CD8-positive, alpha-beta memory T cell (primary cell): ENCODE measurements at places on chromosomes 12 and 14. TPM values are rescaled to one million over a fixed set of nuclear protein-coding genes. Genes with fewer than 3 reads are reported as not detected.
A peak's percentile ranks its signal among the peaks of the same experiment; 100 is the strongest.

- no peak overlapping the region for H3K27ac ChIP-seq
- peaks cover 6% of the 10 kb centered on the region for H3K27me3 ChIP-seq
Observed at GRCh38 chr14:23361320-23361719, 3.7 kb downstream of the EFS start.

DNA sequence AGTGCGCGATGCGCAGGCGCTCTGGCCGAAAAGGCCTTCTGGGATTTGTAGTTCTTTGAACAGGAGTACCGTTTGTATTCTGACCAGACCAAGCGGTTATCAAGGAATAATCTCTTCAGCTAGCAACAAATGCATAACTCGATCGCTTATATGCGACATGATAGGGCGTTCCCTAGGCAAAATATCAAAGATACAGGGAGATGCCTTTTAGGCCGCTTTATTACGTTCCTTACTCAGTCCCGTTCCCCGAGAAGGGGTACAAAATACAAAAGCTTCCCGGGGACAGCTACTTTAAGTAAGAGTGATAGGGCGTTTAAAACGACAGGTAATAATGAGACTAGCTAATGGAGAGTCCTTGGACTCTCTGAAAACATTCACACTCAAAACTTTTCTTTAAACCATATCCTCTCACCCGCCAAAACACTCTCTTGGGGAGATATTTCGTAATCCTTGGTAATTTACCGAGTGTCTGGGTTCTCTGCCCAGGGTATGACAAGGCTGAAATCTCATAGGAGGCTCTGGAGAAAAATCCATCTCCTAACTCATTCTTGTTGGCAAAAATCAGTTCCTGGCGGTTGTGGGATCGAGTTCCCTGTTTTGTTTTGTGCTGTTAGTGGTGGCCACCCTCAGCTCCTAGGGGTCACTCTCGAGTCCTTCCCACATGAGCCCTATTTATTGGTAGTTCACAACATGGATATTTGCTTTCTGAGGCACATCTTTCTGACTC lies 412 bp upstream of the SNW1 start:
- H3K27me3 ChIP-seq: no peaks in the 10 kb centered on the region
- H3K27ac ChIP-seq: peak overlapping the region; percentile 99
- peaks cover 38% of the 10 kb centered on the region for H3K4me1 ChIP-seq
- DNase-seq: no peak
- H3K36me3 ChIP-seq: no peaks in the 10 kb centered on the region

- no peak overlapping the region for H3K27ac ChIP-seq
- H3K27me3 ChIP-seq: no peaks in the 10 kb centered on the region
- no peak overlapping the region for H3K4me3 ChIP-seq
- peaks cover 15% of the 10 kb centered on the region for H3K4me1 ChIP-seq
Observed at GRCh38 chr12:51888316-51889215, 663 bp downstream of the ANKRD33 start.

DNA sequence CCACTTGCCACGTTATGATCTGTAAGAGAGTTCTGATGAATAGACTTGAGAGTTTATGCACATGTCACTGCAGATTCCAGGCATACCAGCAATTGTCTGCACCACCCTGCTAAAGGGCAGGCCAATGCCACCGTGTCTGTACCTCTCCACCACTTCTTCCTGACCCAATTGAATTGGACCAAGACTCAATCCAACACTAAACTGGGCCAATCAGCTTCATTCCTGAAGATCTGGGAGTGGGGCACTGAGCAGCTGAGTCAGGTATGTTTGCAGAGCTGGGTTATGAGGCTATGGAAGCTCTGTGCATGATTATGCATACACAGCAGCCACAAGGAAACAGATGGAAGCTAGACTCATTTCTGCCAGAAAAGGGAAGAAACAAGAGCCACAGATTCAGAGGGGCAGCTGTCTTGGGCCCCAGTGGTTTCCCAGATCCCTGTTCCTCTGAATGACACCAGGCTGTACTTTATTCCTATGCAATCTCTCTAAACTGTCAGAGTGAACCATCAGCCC lies 28.0 kb downstream of the DAO start:
- no peaks in the 10 kb centered on the region for H3K36me3 ChIP-seq
- H3K4me1 ChIP-seq: no peaks in the 10 kb centered on the region
- DNase-seq: no peak

DNA sequence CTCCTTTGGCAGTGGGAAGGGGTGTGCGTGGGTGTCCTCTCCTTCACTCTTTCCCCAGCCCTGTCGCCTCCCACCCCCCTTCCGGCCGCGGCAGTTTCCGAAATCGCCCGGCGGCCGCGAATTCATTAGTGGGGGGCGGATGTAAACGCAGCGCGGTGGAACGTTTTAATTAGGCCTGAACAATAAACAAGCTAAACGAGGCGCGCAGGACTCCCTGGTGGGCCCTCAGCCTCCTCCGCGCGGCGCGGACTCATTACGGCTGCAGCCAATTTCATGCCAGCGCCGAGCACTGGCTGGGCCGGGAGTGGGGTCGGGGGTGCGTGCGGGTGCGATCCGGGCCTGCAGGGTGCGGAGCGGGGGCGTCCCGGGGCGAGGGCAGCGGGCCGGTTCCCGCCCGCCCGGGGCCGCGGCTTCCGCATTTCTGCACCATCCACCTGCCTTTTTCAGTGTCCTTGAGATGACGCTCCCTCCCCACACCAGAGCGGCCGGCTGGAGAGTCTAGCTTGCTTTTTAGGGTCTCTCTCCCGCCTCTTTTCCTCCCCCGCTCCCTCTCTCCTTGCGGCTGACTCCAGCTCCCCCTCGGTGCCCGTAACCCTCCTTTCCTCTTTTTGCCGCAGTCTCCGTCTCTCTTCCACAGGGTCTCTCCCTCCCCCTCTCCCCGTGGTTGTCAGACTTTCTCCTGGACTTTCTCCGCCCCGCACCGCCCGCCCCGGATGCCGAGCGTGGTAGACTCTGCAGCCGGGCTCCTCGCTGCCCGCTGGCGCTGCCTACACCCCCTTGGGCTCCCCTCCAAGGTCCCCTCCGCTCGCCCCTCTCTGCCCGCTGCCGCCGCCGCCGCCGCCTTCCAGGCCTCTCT lies at the start of gene CISTR:
TSS of gene CISTR (minus strand) at position 644 of the 856 bp plus-strand sequence.
- no peaks in the 10 kb centered on the region for H3K36me3 ChIP-seq
- no peak within 1 kb of the TSS for H3K27ac ChIP-seq
- H3K4me3 ChIP-seq: peak within 1 kb of the TSS; percentile 56
- peaks cover 22% of the 10 kb centered on the region for H3K27me3 ChIP-seq
- DNase-seq: peak; percentile 42

DNA sequence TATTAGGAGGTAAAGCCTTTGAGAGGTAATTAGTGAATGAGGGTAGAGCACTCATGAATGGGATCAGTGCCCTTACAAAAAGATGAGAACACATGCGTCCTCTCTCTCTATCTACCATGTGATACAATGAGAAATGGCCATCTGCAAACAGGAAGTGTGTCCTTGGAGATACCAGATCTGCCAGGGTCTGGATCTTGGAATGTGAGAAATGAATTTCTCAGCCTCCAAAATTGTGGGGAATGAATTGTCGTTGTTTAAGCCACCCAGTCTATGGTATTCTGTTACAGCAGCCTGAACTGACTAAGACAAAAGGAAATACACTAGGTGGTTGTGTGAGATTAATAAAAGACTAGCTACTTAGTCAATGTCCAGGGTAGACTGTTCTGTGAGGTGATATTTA lies 366.6 kb downstream of the NELL2 start:
- no peak overlapping the region for H3K27ac ChIP-seq
- H3K4me1 ChIP-seq: no peaks in the 10 kb centered on the region
- H3K36me3 ChIP-seq: peaks cover 10% of the 10 kb centered on the region
- H3K27me3 ChIP-seq: no peaks in the 10 kb centered on the region
- no peak for DNase-seq
- no peak overlapping the region for H3K4me3 ChIP-seq

DNA sequence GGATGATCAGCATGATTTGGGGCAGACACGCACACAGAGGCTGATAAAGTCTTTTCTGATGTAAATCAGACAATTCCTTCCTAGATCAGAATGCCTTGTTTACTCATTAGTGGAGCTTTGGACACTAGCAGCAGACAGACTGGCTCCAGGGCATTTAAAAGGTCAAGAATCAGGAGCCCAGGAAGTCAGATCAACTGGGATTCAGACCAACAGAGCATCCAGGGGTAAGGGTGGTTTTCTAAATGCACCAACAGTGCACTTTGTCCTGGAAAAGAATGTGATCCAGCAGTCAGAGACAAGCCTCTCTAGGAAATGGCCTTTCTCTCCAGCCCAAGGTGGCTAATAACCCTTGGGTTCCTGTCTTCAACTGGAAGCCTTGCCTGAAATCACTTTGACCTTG lies 405.3 kb downstream of the MED13L start:
- DNase-seq: no peak
- no peaks in the 10 kb centered on the region for H3K4me1 ChIP-seq
- H3K27ac ChIP-seq: no peak overlapping the region
- H3K4me3 ChIP-seq: no peak overlapping the region
- H3K27me3 ChIP-seq: no peaks in the 10 kb centered on the region
- H3K36me3 ChIP-seq: no peaks in the 10 kb centered on the region

DNA sequence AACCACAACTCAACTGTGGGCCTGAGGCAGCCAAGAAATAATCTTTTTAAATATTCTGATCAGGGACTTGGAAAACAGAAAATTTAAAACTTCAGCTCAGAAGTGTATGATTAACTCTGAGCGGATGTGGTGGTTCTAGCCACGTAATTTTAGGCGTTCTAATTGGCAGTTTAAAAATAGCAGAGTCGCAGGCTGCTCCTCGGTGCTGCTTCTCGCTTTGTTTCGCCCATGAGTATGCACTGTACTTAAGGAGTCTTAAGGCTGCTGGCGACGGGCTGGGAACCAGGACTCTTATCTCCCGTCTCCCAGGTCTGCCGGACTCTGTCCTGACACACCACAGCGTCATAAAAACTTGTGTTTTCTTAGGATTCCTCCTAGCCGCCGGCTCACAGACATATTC lies 113.4 kb upstream of the PELI2 start:
- DNase-seq: no peak
- H3K27ac ChIP-seq: no peak overlapping the region
- H3K27me3 ChIP-seq: peaks cover 5% of the 10 kb centered on the region
- H3K4me1 ChIP-seq: peaks cover 36% of the 10 kb centered on the region

DNA sequence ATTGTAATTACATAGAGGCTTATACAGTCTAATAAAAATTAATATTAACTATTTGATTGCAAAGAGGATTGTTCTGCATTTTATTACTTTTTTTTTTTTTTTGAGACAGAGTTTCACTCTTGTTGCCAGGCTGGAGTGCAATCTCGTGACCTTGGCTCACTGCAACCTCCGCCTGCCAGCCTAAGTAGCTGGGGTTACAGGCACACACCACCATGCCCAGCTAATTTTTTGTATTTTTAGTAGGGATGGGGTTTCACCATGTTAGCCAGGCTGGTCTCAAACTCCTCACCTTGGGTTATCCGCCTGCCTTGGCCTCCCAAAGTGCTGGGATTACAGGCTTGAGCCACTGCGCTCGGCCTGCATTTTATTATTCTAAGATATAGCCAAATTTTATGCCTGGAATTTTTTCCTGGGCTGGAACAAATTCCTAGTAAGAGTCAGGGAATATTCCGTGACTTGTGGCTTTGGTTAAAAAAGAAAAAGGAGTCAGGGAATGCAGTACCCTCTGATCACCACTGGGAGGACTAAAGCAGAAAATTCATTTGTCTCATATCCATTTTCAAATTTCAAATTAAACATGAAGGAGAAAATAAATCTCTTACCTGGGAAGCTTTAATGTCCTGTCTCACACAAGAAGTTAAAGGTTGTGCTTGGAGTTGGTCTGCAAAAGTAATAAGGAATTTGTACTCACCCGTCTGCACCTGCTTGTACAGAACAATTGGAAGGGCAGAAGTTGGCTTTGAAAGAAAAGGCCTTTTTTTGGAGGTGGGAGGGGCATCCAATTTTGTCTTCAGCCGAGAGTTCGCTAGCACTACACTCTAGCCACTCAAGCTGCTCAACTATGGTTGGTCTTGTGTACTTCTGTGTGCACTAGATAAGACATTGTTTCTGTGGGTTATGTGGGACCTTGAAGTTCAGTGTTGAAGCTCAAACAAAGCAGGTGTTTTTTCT lies 8.7 kb downstream of the MARK3 start:
- H3K36me3 ChIP-seq: no peaks in the 10 kb centered on the region
- no peak overlapping the region for H3K27ac ChIP-seq
- H3K4me3 ChIP-seq: no peak overlapping the region
- H3K27me3 ChIP-seq: no peaks in the 10 kb centered on the region

DNA sequence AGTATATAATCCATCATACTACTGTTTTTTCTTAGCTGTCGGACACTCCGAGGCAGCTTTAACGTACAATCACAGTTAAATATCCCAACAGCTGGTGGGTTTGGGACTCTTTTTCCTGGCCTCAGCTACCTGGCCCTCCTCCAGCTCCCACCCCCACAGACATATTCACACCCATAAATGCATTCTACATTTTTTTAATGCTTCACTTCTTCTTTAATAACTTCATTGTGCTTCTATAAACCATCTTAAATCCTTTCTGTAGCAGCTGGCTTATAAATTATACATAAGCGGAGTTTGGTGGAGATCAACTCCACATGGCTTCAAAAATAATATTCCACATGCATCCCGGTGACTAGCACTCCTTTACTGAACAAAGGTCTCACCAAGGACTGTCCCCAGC lies 33.3 kb downstream of the TDG start:
- H3K27ac ChIP-seq: no peak overlapping the region
- H3K27me3 ChIP-seq: no peaks in the 10 kb centered on the region
- H3K4me3 ChIP-seq: no peak overlapping the region
- no peak for DNase-seq

DNA sequence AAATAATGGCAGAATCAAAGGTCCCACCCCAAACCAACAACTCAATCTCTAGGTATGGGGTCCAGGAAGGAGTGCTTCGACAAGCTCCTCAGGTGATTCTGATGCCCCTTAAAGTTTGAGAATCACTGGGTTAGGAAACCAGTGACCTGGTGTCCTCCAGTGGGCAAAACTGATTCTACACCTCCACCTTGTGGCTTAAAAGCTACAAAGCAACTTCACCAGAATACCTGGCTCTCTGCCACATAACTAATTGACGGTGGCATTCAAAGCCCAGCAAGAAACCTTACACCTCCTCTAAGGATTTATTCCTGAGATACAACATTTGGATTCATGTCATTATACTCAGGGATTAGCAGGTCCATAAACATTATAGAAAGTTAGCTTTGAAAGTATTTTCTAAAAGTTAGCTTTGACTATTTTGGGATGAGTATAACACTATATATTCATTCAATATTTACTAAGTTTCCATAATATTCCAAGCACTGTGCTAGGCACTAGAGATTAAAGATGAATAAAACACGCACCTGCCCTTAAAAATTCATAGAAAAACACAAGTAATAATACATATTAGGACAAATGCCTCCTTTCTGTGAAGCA lies 45.4 kb downstream of the DCAF5 start:
- no peaks in the 10 kb centered on the region for H3K27me3 ChIP-seq
- peaks cover 19% of the 10 kb centered on the region for H3K36me3 ChIP-seq
- no peak overlapping the region for H3K27ac ChIP-seq
- H3K4me3 ChIP-seq: no peak overlapping the region
- DNase-seq: peak; percentile 33

- no peaks in the 10 kb centered on the region for H3K4me1 ChIP-seq
- H3K36me3 ChIP-seq: no peaks in the 10 kb centered on the region
- DNase-seq: no peak
- no peak overlapping the region for H3K27ac ChIP-seq
Observed at GRCh38 chr12:81627336-81628189, 131.6 kb downstream of the PPFIA2 start.

LTB4R2 gene
- total RNA-seq: 8.3 TPM

PTPRB gene
- not detected for total RNA-seq

COCH gene
- total RNA-seq: 1.9 TPM

CFAP251 gene
- 0.72 TPM for total RNA-seq

GNB3 gene
- total RNA-seq: 0.48 TPM

VSIG10 gene
- 9.0 TPM for total RNA-seq

GALNT16 gene
- 0.11 TPM for total RNA-seq

MGST1 gene
- total RNA-seq: 0.24 TPM

CLEC12A gene
- total RNA-seq: not detected
